ENCODE measurements at places on chromosomes 16 and 17.
A peak's percentile ranks its signal among the peaks of the same experiment; 100 is the strongest.

- no peak for DNase-seq
Measured at GRCh38 chr17:1989135-1989534, 36.0 kb downstream of the RTN4RL1 start.

- peak; percentile 39 for DNase-seq
Measured at GRCh38 chr16:56610017-56610608, 1.7 kb downstream of the MT2A start.

- DNase-seq: no peak
Measured at GRCh38 chr17:51805765-51806164, 352.7 kb downstream of the CA10 start.

- no peak for DNase-seq
Measured at GRCh38 chr17:69574257-69575197, 160.0 kb downstream of the MAP2K6 start.
